NCI-H187 (cell line): ENCODE measurements at places on chromosomes 7 and 10.

GRCh38 chr7:137958470-137959431 is 43.1 kb downstream of the CREB3L2 start:
- DNase-seq = no peak

DNA sequence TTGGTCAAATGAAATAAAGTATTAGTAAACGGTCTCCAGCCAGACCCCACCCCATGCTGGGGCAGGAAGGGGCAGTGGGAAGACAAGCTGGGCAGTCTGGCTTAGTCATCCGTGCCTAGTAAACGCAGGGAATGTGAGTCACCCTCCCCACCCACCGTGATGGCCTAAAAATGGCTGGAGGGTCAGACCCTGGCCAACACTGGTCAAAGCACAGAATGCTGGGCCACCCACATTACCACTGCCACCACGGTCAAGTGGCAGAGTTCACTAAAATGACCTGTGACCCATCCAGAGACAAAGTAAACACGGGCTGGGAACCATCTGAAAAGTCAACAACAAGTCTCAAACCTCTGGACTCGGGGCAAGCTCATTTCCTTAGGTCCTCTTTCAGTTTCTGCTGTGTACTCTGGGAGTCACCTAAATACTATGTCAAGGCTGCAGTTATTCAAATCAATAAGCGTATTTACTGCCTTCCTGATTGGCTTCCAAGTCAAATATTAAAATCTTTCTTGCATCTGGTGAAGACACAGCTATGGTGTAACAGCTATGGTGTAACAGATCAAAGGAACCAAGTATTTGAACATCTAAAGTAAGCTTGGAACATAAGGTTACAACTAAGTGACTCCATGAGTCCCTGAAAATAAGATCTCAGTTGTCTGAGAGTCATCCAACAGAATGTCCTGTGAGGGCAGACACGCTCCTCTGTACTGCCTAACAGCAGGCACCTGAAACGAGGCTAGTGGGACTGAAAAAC is 3.0 kb downstream of the ZFAND2A start:
- no peak for DNase-seq

- DNase-seq = peak; percentile 62
These were observed 5.5 kb downstream of the SKIDA1 start for GRCh38 chr10:21519941-21520436.

DNA sequence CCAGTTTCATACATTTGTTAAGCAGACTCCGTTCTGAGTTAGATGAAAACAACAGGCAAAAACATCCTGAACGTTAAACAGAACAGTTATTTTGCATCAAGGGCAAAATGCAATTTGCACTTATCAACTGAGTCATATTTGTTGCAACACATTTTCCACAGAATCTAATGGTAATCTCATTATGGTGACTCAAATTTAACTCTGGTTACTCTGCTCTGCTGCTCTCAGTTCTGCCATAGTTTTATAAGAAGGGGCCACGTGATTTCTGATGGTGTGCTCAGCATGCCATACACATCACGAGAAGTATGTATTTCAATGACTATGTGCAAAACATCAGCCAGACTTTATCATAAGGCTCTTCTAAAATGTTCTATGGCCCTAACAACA is 148.8 kb downstream of the CHCHD3 start:
- DNase-seq = no peak

DNA sequence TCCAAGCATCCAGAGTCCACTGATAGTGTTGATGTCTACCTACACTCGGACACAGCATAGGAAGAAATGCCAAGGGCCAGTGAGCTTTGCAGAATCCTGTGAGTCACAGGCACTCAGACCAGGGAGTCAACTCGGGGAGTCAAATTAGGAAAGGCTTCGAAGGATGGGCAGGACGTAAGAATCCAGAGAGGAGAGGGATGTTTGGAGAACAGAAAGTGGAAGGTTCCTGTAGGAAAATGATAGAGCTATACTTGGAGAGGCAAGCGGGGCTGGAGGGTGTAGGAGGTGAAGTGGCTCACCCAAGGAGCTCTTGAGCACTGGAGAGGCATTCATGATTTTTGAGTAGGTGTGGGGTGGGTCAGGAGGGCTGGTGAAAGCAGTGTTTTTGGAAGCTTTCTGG is 3.0 kb downstream of the ZYX start:
- DNase-seq = no peak

GRCh38 chr7:117974891-117975290 is 101.7 kb upstream of the CTTNBP2 start:
- no peak for DNase-seq

- DNase-seq = no peak
These were observed 103.4 kb downstream of the EGFR start for GRCh38 chr7:55122263-55122662.

GRCh38 chr10:100748231-100749058 is 3.1 kb downstream of the PAX2 start:
- DNase-seq = no peak

DNA sequence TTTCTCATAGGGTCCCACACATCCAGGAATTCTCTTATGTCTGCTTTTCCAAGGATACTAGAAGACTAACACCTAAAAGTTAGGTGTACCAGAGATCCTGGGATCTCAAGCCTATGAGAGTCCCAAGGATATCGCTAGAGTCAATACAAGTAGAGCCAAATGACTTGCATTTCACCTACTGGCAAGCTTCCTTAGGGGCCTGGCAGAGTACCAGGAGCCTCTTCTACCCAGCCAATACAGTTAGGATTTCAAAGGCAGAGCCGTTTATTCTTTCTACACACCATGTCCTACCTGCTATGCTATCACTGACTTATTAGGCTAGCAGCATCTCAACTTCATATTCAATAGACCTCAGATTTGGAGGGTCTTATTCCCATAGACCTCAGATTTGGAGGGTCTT is 53.5 kb upstream of the UNC5B start:
- no peak for DNase-seq

DNA sequence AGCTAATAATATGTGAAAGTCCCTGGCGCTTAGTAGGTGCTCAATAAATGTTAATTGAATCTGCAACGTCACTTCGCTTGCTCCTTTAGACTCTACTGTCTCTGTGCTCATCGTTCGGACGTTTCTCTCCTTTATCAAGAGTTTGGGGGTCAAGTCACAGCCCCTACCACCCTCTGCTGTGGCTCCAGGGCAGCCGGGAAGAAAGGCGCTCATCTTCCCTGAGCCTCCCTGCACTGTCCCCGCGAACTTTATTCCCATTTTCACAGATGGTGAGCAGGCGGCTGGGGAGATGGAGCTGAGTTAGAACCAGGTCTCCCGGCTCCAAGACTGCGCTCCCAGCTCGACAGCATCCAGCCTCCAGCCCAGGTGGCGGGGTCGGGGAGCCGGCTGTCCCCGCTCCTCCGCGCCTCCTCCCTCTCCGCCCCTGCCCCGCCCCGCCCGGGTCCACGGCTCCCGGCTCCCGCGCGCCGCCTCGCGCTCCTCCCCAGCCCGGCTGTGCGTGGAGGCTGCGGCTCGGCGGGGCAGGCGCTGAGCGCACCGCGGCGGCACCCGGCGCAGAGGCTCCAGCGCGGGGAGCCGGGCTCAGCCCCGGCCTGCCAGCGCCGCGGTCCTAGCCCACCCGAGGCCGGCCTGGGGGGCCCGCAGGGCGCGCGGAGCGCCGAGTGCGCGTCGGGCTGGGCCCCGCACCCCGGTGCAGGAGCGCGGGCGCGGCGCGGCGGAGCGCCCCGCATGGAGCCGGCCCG is at the start of gene CLEC2L:
Gene CLEC2L (plus strand): TSS at position 487 of the 743 bp plus-strand sequence. CDS start 243 bp downstream, at position 730.
- DNase-seq = no peak

DNA sequence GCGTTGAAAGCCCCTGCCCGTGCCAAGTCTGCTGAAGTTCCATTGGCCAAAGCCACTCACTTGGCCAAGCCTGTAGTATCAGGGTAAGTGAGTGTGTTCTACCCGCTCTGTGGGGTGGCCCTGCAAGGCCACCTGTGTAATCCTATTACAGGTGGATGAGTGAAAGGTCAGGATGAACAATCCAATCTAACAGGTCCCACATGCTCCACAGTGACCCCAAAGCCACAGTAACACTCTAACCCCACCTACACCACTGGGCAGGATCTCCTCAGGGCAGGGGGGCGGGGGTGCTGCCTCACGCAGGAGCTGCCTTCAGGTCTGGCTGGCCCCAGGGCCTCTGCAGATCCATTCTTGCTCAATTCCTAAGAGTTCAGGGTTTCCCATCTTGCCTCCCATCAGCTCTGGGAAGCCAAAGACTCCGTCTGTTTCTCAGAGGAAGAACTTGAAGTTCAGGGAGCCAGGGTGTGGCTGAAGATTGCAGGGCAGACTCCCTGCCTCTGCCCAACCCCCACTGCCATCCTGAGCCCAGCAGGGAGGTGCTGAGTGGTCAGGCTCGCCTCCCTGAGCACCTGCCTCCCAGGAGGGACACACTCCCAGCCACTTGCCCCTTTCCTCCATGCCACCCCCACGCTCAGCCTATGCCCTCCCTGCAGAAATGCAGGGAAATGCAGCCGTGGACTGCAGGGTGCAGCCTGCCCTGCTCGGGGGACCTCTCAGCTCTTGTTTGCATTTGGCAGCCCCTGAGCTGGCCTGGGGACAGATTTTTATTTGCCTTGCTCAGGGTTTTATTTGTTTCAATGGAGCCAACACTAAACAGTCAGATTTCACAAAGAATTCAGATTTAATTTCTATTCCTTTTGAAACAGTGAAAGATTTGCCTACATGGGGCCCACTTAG is 9.8 kb upstream of the COMTD1 start:
- no peak for DNase-seq
